ENCODE measurements at places on chromosomes 5 and 9.

DNA sequence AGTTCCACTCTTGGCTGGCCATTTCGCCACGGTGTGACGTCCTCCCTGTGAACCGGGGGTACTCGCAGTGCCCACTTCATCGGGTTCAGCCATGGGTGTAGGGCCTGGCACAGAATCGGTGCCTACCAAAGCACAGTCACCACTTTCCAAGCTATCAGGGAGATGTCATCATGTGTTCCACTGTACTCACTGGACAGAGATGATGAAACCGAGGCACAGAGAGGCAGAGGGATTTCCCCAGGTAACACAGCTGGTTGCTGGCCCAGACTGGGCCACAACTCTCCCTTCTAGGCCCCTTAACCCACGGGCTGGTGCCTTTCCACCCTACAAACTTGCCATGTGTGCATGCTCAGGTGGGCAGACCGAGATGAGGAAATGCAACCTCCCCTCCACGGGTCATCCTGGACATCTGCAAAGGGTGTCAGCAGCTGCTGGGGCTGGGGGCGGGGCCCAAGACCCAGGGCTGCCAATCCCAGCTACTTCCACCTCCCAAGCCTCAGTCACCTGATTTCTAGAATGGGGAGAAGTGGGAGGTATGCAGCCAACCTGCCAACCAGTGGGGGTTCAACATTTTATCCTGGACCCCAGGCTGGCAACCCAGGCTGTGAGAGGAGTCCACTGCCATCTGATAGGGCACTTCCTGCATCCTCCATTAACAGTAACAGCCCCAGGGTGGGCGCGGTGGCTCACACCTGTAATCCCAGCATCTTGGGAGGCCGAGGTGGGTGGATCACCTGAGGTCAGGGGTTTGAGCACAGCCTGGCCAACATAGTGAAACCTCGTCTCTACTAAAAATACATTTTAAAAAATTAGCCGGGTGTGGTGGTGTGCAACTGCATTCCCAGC lies 893 bp upstream of the SH2D3C start:
- no peak for DNase-seq

DNA sequence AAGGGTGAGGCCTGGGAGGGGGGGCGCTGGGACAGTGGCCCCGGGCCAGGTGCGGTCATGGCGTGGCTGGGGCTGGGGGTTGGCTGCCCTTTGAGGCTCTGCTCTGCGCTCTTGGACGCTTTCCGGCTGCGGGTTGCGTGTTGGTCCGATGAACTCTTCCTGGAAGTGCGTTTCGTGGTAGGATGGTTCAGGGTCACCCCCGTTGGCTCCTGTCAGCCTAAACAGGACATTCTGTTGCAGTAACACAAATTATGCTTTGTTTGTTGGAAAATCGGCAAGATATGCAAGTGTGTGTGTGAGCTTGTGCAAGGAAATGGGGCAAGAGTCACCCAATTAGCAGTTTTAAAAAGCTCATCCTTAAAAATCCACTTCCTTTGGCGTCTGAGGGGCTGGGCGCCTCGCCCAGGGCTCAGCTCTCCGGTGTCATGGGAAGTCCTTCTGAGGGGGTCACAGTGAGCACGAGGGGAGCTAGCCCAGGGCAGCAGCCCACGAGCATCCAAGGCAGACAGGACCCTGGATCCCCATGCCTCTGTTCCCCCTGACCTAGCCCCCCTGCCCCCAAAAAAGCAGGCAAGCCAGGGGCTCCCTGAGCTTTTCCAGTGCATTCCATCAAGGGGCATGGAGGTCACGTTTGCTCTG lies 22.2 kb upstream of the RNU6ATAC start:
- no peak for DNase-seq

- DNase-seq = no peak
These were observed 347.7 kb downstream of the CHSY3 start for GRCh38 chr5:130251931-130252330.

GRCh38 chr5:6480133-6481051 lies 31.7 kb downstream of the UBE2QL1 start:
- DNase-seq = no peak

DNA sequence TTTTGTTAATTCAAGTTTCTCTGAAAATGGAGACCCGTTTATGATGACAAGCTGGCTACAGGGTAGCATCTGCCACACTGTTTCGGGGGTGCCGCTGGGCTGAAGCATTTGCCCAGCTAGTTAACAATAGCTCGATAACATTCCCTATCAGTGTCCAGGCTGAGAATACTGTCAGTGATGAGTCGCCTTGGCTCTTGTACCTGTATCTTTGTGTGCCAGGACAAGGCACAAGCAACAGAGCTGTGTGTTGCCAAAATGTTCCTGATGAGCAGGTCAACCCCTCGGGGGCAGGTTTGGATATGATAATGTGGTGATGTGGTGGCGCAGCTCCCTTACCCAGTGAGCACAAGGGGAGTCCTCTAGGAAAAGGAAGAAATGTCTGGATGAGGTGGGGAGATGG lies 7.0 kb downstream of the TGFBI start:
- DNase-seq = no peak

- no peak for DNase-seq
These were observed at the start of gene C9orf72 for GRCh38 chr9:27572918-27573633. TSS of gene C9orf72 (minus strand) at chr9:27573481. CDS start at chr9:27567120, 6,361 bp downstream.

DNA sequence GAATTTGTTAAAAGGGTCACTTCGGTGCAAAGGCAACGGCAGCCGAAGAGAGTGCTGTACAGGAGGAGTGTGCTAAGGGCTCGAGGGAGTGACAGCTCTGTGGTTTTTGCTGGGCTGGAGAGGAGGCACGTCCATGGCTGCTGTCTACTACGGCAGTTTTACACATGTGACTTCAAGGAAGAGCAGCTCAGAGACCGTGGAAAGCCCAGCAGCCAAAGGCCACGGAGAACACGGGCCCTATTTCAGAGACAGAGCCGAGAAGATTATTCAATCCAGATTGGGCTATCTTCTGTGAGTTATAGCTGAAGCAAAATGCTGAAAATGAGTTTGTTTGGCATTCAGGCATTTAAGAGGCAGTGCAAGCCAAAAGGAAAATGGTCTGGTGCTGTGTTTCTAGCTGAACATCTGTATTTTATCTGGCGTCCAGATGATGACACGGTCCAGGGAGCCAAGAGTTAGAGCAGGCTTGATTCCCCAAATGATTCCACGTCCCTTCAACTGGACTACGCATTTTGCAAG lies 96.4 kb downstream of the RFK start:
- no peak for DNase-seq

DNA sequence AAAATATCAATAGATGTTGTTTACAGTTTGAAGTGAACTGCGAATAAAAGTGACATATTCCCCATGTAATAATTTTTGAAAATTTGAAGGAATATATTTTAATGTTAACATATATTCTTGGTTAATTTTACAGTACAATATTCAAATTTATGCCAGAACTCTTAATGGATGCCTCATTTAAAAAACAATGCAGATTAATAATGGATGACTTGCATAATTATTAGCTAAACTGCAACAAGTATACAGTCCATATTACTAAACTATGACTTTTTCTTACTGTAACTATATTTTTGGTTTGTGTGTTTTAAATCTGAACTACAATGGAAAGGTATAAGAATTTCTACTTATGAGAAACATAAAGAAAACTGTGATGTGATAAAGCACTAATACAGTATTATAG lies 1390.1 kb downstream of the PTPRD start:
- DNase-seq = no peak

GRCh38 chr5:135051872-135052271 lies 17.8 kb upstream of the PITX1 start:
- DNase-seq = no peak

GRCh38 chr9:72257814-72258213 lies 107.2 kb downstream of the ZFAND5 start:
- DNase-seq = no peak

GRCh38 chr5:151153766-151154272 lies 3.8 kb downstream of the ANXA6 start:
- DNase-seq = no peak

GRCh38 chr5:110463106-110463505 lies 263.4 kb downstream of the TMEM232 start:
- no peak for DNase-seq

DNA sequence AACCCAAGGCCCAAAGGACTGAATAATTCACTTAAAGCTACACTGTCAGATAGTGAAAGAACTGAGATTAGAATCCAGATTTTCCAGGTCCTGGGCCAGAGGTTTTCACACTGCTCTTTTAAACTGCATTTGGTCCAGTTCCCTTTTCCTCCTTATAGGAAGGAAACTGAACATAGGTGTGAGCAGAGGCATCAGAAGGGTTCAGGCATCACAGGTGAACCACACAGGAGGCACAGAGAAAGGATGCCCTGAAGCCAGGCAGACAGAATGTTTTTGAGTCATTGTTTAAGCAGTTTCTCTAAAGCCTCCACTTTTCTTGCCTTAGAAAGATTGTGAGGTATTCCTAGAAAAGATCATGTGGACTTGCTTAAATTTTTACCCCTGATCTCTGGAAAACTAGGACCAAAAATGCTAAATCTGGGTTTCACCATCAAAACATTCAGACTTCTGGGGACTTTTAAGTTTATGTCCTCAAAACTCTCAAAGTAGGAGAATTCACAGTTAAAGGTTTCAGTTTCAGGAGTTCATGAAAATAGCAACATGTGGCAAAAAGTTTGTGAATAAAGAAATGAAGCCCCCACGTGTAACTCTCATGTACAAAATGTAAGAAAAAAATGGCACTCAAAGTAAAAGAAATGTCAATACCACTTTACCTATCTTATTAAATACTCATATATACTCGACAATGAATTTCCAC lies 386.1 kb downstream of the NTRK2 start:
- DNase-seq = no peak

- DNase-seq = no peak
These were observed 23.4 kb downstream of the GLT6D1 start for GRCh38 chr9:135615666-135616618.

DNA sequence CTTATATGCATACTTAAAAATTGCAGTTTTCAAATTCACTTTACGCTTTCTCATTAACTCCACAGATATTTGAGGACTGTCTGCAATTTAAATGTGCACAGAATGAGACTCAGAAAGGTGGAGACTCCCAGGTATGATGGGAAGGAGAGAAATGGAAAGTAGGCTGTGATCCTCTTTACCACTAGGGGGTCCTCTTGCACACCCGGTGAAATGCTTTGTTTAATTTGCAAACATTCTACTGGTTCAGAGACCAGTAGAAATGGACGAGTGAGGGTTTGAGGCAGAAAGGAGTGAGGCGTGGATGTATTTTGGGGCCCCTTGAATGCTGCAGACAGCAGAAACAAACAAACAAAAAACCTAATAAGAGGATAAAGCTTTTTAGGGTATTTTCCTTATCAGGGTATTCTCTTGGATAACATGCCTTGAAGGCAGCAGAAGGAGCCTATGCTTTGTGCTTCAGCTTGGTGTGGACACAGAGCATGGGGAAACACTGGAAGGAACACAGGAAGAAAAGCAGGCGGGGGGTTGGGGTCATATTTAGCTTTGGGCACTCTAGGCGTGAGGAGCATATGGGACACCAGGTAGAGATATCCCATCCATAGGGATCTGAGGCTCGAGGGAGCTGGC lies 410.1 kb downstream of the DMRT2 start:
- DNase-seq = no peak

DNA sequence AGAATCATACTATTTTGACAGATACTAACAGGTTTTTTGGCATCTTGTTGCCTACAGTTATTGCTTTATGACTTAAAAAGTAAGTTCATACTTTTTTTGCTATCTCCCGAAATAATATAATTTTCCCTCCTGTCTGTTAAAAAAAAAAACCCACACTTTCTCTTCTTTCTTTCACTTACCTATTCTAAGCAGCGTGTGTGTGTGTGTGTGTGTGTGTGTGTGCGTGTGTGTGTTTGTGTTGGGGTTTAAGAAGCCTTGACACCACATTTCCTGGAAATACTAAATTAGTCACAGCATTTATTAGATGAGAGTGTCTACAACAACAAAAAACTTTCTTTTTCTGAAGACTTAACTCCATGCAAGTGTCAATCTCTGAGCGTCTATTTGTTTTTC lies 12.4 kb downstream of the TNFAIP8 start:
- DNase-seq = no peak

DNA sequence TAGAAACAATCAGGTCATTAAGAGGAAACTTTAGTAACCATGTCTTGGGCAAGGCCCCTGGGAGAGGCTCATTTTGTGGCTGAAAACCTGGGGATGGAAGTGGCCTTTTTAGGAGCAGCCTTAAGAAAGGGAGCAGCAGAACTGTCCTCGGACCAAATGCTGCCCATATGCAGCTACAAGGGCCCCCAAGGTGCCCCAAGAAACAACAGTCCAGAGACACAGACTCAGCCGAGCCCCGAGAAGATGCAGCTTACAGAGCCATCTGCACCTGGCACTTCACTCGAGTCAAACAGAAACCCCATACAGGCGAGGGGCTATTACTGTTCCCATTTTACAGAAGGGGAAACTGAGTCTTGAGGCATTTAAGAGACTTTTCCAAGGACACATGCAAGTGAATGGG lies 58.0 kb downstream of the COL23A1 start:
- DNase-seq = no peak

DNA sequence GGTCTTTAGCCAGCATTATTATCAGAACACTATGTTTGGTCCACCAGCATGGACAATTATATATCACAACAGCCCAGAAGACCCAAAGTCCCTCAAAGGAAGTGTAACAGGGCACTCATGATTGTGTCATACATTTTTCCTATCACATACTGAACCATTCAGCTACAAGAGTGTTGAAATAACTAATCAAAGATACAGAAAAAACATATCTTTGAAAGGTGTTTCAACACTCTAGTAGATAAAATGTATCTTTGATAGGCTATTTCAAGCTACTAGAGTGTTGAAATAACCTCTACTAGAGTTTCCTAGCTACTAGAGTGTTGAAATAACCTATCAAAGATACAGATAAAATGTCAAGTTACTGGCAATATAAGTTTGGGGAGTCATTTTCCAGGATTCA lies 545.0 kb downstream of the PRR16 start:
- DNase-seq = no peak

DNA sequence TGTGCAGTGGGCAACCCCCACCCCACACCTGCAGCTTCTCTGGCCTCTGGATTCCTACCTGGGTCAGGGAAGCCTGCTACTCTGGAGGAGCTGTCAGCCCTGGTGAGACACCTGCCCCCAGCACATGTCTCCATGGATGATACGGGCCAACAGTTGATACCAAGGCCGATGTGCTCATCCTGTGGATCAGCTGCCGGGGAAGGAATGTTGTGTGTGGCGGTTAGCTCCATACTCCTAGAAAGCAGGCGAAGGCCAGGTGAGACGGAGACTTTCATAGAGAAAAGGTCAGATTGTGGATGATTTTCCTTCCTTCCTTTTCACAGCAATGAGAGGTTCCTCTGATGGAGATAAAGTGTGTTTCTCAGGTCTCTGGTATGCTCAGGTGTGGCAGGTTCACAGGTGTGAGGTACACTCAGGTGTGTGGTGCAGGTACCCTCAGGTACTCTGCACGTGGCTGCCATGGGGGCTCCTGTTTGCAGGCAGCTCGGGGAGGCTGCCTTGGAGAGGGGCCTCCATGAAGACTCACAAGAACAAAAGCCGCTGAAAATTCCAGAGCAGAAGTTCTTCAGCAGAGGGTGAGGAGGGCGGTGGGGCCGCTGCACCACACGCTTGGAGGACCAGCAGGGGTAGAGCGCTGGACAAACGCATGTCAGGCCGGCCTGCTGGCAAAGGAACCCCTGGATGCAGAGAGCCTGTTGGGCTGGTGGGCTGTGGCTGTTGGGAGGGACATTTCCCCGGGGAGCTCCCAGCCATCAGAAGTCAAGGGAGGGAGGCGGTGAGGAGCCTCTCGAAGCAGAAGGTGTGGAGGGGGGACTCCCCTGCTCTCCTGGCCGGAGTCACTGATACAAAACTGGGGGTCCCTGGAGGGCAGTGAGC lies 5.1 kb upstream of the AHRR start:
- no peak for DNase-seq

Data from kidney glomerular epithelial cell (primary cell).